Stimulated activated CD8-positive, alpha-beta memory T cell treated with anti-CD3 and anti-CD28 coated beads, Interleukin-4, amount 100 ng/mL, for 1 hour (primary cell): ENCODE measurements at places on chromosomes 1 and 21.

- no peak for DNase-seq
These were observed 8.9 kb upstream of the RAB3GAP2 start for GRCh38 chr1:220281159-220281574.

- no peak for DNase-seq
These were observed 192.6 kb upstream of the FGGY start for GRCh38 chr1:59104191-59104760.

- DNase-seq, result no peak
These were observed 33.5 kb downstream of the SUSD4 start for GRCh38 chr1:223330466-223330865.

DNA sequence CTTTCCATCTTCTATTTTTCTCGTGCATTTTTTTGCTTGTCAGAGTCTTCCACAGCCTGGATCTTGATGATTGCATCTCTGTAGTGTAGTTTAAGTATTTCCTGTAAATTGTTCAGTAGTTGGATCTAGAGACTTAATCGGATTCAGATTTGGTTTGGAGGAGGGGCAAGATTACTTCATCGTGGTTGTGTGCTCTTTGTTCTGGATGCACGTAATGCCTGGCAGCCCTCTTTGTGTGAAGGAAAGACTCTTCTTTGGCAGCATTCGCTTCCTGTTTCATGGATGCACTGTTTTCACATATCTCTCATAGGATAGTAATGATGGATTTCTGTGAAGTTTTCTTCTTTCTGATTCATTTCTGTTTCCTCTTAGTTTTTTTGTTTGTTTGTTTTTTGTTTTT is 14.2 kb downstream of the SEMA4A start:
- DNase-seq, result no peak

DNA sequence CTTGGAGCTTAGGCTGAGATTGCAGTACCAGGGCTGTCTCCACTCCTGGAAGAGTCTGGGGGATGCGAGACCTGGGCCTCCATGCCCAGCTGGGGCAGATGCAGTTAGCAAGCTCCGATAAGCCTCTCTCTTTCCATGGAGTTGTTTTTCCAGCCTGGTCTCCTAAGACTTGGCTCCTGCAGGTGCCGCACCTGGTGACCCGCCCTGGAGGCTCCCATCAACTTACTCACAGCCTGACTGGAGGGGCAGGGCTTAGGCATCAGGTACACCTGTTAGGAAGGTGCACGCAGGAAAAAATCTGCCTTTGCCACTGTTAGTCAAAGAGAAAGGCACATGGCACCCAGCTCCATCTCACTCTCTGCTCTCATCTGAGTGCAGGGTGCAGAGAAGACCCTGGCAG is 198.1 kb upstream of the TMEM51 start:
- no peak for DNase-seq

DNA sequence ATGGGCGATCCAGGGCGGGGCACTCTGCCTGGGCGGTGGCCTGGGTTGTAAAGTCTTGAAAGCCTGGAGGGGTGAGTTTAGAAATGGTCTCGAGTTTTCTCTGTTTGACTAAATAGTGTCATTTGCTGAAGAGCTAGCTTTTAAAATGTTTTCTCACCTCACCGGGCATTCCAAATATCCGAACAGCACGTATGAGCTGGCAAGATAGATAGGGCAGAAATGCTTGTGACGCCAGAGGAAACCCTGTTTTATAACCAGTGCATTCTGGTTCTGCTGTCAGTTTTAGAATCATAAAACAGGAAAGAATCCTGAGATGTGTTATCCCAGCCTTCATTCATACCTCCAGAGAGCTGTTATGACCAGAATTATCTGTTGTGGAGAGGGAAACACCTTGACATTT is 725 bp downstream of the RTCA start:
- DNase-seq, result no peak

DNA sequence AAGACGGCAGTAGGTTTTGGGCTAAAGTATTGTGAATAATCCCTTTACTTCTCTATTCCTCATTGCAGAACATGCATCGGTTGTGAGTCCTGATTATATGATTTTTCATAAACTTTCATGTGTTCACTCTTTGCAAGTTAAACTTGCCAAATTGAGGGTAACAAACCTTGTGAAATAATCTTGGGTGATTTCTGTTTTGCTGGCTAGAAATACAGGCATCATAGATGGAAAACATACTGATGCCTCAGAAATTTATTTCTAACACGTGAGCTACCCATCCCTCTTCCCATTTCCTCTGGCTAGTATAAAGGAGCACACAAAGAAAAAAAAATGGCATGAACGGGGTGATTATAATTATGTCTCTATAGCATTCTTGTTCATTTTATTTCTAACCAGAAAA is 39.6 kb downstream of the RGS5 start:
- DNase-seq, result no peak

- no peak for DNase-seq
These were observed 2.0 kb downstream of the KCNA3 start for GRCh38 chr1:110672753-110673108.

- peak; percentile 24 for DNase-seq
These were observed 117.0 kb downstream of the CD247 start for GRCh38 chr1:167401260-167401873.

- DNase-seq, result no peak
These were observed 12.8 kb downstream of the FOXD2 start for GRCh38 chr1:47450606-47451005.

DNA sequence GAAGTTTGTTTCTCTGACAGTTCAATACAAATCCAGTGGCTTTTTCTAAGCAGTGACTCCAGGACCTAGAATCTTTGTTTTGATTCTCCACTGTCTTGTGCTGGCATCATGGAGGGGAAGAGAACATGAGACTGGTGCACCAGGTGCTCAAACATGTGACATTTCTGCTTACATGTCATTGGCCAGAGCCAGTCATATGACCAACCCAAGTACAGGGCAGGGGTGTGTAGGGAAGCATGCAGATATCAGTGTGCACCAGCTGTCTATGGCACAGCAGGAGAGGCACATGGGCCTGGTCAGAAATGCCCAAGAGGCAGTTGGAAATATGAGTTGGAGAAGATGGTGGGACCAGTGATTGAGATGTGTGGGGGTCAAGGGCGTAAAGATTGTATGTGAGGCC is 297.0 kb downstream of the HHAT start:
- DNase-seq, result no peak

GRCh38 chr1:156500543-156500792 is at the start of gene MEF2D:
Gene MEF2D (minus strand): TSS chr1:156500775. CDS start chr1:156483292, 17,483 bp downstream.
- no peak for DNase-seq

DNA sequence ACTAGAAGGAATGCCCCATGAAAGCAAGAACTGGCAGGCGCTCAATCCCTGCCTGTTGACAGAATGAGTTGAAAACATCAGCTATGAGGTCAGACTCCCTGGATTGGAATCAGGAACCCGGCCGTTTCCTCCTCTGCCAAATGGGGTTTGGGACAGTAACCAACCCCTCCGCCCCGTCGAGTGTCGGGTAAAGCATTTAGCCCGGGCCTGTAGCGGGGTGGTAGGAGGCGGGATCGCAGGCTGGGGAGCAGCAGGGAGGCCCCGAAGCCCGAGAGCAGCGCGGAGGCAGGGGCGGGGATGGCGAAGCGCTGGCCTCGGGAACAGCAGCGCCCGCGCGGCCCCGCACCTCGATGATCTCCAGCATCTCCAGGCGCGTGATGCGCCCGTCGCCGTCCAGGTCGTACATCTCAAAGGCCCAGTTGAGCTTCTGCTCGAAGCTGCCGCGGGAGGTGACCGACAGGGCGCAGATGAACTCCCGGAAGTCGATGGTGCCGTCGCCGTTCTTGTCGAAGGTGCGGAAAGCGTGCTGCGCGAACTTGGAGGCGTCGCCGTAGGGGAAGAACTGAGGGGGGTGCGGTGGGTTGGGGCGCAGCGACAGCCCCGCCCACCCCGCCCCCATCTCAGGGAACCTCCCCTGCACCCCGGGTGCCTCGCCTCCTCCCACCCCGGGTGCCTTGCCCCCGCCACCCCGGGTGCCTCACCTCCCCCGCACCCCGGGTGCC is 7.5 kb downstream of the HPCAL4 start:
- no peak for DNase-seq

- no peak for DNase-seq
These were observed 13.3 kb downstream of the MFAP2 start for GRCh38 chr1:16967095-16967575.

- DNase-seq, result no peak
These were observed 34.2 kb upstream of the TMEM125 start for GRCh38 chr1:43235451-43236121.

- DNase-seq, result no peak
These were observed 18.4 kb upstream of the SUMO3 start for GRCh38 chr21:44836349-44836665.

DNA sequence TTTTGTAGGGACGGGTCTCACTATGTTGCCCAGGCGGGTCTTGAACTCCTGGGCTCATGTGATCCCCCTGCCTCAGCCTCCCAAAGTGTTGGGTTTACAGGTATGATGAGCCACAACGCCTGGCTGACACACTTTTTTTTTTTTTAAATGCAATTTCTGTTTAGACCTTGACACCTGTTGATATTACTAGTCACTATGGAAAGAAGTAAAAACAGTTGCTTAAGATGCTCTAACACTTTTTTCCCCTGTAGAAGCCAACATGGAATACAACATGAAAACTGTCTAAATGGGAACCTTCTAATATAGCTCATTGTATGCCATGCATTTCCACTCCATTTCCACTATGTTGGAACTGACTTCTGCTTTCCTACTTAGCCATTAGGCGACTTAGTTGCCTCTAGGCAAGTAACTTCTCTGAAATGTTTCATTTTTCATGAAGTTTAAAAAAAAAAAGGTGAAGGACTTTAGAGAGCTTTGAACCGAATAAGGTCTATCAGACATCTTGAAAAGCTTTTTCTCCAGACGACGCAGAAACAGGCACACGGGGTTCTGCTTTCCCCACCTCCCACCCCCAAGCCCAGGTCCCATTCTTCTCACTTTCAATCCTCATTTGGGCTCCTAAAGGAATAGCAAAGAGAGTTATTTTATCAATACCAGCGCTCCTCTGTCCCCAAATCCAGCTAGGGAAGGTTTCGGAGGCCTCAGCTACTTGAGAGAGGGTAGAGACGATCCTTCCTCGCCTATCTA is 648 bp upstream of the DR1 start:
- DNase-seq, result no peak

GRCh38 chr1:228194921-228195812 is 12.7 kb upstream of the OBSCN start:
- no peak for DNase-seq

DNA sequence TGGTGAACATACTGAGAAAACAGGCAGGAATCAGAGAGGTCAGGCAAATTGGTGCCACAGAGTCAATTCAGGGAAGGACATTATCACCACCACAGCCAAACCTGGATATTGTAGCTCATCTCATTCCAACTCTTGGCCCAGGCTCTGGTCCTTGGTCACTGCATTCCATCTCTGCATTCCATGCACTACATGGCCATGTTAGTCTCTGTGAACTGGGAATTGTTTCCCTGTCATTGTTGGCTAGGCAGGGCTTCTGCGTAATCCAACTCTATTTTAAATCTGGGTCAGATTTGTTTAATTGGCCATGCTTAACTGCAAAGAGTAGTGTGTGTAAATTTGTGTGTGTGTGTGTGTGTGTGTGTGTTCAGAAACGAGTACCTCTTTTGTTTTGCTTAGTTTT is 837.6 kb upstream of the ADAMTS5 start:
- DNase-seq, result no peak

DNA sequence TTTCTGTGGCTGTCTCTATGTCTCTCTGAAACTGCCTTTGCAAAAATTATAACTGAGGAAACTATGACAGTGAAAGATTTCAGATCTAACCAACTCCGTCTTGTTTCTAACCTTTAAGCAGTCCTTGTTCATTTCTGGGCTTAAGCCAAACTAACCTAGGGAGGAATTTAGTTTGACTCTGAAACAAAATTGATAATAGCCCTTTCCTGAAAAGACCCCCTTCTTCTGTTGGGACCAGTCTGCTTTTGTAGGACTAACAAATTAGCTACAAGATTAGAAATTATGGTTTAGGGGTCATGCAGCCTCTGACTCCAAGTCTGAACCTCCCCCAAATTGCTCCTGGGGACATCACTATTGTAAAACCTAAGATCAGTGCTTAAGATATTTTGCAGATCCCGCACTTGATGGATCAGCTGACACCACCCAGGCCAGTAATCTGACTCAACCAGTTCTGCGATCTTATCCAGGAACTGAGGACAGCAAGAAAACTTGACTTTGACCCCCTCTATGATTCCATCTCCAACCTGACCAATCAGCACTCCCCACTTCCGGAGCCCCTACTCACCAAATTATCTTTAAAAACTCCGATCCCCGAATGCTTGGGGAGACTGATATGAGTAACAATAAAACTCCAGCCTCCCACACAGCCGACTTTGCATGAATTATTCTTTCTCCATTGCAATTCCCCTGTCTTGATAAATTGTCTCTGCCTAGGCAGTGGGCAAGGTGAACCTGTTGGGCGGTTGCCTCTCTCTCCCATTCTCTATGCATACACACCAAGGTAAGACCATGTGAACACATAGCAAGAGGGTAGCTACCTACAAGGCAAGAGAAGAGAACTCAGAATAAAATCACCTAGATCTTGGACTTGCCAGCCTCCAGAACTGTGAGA is 11.1 kb upstream of the TRIM63 start:
- DNase-seq, result no peak

GRCh38 chr21:26964170-26964778 is 2.6 kb downstream of the ADAMTS5 start:
- DNase-seq, result no peak

- DNase-seq, result no peak
These were observed at the start of gene FABP3 for GRCh38 chr1:31373056-31373896. Gene FABP3 (minus strand): TSS chr1:31373076. CDS start chr1:31373014, 62 bp downstream.

- DNase-seq, result no peak
These were observed 23.7 kb upstream of the DISP1 start for GRCh38 chr1:222791006-222791710.

DNA sequence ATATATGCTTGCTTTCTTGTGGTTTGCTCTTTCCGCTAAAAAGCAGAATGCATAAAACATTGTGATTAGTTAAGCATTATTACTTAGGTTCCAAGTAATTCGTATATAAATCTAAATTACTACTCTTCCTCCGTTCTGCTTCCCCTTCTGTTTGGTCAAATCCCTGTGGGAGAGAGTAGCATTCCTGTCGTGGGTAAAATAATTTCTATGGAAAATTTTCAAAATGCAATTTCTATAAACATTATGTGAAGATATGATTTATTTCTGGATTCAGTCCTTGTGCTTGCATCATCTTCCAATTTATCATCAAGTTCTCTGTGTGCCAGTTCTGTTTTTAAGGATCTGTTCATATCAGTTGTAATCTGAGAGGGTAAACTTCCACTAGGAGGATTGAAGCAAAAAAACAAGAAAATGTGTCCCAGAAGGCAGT is 7.2 kb upstream of the WARS2 start:
- no peak for DNase-seq

GRCh38 chr1:67534627-67535065 is 104.4 kb upstream of the SERBP1 start:
- DNase-seq, result no peak

GRCh38 chr1:36160949-36161485 is 5.1 kb downstream of the MAP7D1 start:
- DNase-seq, result no peak
